Fibroblast of skin of back (primary cell): ENCODE measurements at places on chromosomes 12 and 14.
A peak's percentile ranks its signal among the peaks of the same experiment; 100 is the strongest.

GRCh38 chr12:12018454-12018853 lies 52.3 kb upstream of the BCL2L14 start:
- peak; percentile 32 for DNase-seq

GRCh38 chr12:51752234-51752889 lies 96.2 kb downstream of the FIGNL2 start:
- DNase-seq, result peak; percentile 77

DNA sequence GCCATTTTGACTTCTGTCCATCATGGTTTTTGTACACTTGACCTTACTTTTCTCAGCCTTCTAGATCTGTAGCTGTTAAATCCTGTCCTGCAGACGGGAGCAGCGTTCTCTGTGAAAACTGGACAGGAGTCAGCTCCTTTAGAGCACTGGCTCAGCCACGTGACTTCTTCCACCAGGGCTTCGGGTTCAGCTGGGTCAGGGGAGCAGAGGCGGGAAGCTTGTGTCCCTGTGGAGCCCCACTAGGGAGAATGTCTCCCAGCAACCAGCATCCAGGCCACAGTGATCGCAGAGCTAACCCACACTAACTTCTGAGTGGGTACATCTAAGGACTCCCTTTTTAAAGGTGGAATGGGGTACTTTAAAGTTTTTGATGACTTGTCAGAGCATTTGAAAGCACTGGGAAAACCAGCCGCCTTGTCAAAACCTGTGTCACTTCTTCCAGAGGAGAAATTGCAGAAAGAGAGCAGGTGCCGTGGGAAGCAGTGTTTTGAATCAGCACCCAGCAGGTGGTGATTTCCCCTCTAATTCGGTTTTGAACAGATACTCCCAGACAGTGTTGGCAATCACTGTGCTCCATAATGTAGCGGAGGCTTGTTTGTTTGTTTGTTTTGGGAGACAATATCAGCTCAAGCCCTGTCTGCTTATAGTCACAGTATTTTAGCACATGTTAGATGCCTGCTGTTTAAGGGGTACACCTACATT lies 17.9 kb downstream of the DERA start:
- DNase-seq, result peak; percentile 13

GRCh38 chr12:79681008-79681590 lies 9.7 kb downstream of the PAWR start:
- peak; percentile 63 for DNase-seq

DNA sequence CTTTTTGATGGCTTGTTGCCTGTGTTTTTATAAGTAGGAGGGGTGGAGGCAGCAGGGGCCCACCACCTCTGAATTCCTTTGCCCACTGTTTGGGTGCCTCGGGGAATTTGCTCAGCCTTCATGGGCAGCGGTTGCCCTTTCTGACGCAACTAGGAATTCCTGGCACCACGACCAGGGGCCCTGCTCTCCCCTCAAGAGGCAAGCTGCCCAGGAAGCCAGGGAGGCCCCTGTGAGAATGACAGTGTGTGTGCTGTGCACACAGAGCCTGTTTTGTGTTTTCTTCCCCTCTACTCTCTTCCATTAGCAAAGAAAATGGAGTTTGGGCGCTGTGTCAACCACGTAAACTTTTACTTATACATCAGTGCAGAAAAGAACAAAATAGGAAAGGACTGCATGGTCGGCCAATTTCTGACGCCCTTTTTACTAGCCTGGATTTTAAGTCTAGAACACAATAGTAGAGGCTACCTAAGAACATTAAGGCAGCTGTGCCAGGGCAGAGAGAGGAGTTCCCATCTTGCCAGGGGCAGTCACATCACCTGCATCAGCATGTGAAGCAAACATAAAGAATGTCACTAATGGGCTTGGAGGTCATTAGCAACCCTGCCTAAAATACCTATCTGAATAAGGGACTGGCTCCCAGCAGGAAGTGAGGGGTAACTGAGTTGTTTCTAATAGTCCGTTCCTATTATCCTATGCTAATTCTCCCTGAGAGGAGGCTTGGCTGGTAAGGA lies 17.9 kb upstream of the PTGR2 start:
- DNase-seq, result peak; percentile 34

DNA sequence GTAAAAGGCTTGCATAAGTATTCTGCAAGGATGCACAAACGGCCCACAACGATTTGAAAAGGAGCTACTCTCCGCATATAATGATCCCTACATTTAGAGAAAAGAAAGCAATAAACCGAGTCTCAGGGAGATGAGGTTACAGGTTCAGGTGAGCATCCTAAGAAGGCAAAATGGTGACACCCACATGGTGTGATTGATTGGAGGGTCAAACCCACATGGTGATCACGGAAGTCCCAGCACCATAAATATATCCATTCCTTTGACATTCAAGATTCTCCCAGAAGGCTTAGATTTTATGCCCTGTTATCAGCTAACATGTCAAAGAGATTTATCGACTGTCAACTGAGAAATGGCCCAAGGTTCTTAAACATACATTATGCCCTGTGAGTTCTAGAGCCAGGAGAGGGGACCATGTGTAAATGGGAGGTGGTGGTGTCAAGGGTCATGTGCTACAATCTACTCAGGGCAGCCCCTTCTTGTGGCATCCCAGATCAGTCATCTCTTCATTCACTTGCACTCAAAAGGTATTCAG lies 282.2 kb downstream of the EMP1 start:
- no peak for DNase-seq

DNA sequence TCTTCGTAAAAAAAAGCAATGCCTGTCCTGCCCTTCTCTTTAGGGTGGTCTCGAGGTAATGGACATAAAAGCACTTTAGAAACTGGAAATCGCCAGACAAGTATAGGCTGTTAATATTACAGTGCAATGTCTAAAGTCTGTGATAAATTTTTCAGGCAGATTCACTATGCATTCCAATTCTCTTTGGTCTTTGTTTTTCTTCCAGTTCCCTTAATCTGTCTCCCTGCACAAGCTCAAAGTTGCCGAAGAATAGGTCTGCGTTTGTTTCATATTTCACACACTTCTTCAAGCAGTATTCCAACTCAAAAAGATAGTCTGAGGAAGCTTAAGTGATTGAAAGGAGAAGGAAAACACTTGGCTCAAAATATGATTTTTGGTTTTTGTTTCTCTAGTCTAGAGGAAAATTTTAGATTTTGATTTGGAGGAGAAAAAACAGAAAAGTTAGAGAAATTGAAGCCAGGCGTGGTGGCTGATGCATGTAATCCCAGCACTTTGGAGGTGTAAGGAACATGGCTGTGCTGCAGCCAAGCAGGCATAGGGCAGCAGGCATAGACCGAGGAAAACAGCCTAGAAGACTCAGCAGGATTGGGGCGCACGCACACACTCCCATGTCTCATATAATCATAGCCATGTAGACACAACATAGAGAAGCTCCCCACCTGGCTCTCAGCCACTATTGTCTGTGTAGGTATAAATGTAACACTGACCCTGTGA lies 96.2 kb upstream of the TMPO start:
- no peak for DNase-seq

DNA sequence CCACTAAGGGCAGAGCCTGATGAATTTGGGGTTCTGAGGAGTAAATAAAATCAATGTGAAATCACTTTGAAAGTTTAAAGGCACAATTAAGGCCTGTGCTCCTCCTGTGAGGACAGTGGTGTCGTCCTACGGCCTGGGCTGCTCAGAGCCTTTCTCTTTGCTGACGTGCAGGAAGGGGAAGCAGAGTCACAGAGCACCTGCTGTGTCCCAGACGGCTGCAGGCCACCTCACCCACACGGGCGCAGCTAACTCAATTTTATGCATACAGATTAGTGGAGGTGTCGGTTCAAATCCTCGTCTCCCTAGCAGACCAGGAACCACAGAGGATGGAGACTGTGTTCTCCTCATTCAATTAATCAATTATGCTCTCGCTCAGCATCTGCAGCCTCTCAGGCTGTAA lies 11.4 kb upstream of the DLK1 start:
- no peak for DNase-seq

- peak; percentile 61 for DNase-seq
These were observed 9.5 kb upstream of the PGF start for GRCh38 chr14:74964787-74965485.

GRCh38 chr12:89566615-89567014 lies 40.8 kb upstream of the POC1B start:
- no peak for DNase-seq

GRCh38 chr14:80699861-80700260 lies 241.7 kb downstream of the CEP128 start:
- DNase-seq, result no peak

- DNase-seq, result no peak
These were observed 98.9 kb downstream of the EGLN3 start for GRCh38 chr14:33851931-33852330.

DNA sequence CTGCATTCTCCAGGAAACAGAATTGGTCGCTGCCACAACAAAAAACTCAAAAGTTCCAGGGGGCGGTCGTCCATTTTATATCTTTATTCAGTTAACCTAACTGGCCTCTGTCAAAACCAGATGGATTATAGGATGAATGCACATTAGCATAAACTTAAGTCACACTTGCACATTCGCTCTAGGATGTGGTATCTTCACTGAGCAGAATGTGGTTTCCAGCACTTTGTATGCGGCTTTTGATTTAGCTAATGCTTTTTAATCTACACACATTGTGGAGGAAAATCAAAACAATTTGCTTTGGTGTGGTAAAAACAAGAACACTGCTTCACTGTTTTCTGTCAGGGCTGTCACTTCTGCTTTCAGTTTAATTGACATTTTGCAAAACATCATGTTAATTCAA lies 4.5 kb downstream of the TAS2R50 start:
- DNase-seq, result no peak

GRCh38 chr12:15474766-15475165 lies 152.5 kb downstream of the PTPRO start:
- DNase-seq, result no peak

- no peak for DNase-seq
These were observed 132.1 kb upstream of the RTL1 start for GRCh38 chr14:101035466-101036225.

DNA sequence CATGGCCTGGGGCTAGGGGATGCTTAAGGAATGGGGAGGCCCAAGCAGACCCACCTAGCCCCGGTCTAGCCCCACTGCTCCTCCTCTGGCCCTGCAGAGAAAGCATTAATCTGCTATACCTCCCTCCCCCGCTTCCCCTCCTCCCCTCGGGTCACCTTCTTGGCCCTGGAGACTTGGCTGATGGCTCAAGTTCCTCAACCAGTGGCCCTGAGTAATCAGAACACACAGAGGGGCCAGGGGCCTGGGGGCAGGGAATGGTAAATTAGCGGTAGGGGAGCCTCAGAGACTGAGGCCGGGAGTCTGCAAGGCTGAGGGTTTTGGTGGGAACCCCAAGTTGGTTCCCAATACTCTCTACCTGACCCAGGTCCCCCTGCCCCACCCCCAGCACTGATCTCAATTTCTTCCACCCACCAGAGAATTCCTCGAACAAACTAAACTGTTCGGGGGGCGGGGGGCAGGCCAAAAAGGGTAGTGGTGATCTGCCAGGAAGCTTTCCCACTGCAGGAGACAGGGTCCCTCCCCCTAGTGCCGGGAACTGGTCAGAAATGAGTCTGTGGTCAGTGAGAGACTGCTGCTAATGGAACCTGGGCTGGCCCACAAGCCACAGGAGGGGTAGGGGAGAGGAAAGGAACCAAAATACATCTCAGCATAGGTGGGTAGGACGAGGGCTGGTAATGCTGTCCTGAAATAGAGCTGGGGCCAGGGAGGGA lies 12.8 kb upstream of the SMARCD1 start:
- no peak for DNase-seq

- DNase-seq, result no peak
These were observed 8.2 kb downstream of the INTS13 start for GRCh38 chr12:26929590-26929989.

GRCh38 chr12:66742508-66743367 lies 63.9 kb upstream of the GRIP1 start:
- no peak for DNase-seq

GRCh38 chr14:60684203-60684602 lies 34.9 kb upstream of the SIX1 start:
- peak; percentile 65 for DNase-seq

DNA sequence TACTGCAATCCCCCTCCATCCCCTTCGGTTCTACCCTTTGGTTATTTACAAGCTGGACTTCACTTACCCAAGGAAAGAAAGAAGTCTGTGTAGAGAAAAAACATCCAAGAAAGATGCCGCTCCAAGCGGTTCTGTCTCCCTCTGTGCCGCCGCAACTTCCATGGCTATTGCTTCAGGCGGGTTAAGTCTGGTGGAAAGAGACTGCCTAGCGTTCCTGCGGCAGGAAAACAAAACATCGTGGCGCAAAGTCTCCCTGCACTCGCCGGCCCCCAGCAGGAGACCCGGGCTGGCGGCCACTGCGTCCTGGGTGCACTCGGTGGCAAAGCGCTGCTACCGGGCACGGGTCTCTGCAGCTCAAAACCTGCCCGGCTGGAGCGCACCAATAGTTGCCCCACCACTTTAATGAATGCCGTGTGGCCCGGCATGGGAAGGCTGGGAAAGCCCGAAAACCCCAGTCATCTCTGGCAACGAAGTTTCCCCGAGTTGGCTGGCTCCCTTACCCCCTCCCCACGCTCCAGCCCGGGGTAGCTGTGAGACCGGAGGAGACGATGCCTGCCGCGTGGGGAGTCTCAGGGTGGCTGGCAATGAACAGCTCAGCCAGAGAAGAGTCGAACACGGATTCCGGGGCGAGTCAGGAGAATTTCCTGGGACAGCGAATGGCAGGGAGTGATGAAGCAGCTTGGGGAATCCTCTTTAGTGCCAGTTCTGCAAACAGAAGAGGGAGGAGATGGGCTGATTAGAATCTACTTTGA lies 3.5 kb upstream of the KCNK10 start:
- DNase-seq, result no peak

GRCh38 chr14:99349721-99350495 lies 77.9 kb upstream of the BCL11B start:
- no peak for DNase-seq

DNA sequence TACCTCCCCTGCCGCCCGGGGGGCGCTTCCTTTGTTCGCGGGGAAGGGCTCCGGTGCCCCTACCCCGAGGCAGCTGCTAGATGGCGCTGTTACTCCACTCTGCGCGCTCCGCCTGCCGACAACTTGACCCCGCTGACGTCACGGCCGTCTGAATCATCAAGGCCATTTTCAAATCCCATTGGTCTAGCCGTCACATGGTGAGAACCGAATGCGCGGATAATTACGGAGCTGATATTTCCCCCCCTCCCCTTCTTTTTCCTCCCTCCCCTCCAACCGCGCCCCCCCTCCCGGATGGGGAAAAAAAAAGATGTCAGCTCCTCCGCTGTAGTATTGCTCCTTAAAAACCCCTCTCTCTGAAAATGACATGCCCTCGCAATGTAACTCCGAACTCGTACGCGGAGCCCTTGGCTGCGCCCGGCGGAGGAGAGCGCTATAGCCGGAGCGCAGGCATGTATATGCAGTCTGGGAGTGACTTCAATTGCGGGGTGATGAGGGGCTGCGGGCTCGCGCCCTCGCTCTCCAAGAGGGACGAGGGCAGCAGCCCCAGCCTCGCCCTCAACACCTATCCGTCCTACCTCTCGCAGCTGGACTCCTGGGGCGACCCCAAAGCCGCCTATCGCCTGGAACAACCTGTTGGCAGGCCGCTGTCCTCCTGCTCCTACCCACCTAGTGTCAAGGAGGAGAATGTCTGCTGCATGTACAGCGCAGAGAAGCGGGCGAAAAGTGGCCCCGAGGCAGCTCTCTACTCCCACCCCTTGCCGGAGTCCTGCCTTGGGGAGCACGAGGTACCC lies at the start of gene HOXC10:
Gene HOXC10, plus strand, starts transcription at position 246 of the 791 bp plus-strand sequence. Its CDS starts 114 bp downstream, at position 360.
- peak; percentile 70 for DNase-seq

- peak; percentile 83 for DNase-seq
These were observed 629.3 kb downstream of the DIO2 start for GRCh38 chr14:79581912-79582576.
